ENCODE measurements at places on chromosomes 3 and 15. TPM values are rescaled to one million over a fixed set of nuclear protein-coding genes. Genes with fewer than 3 reads are reported as not detected.

The SNX22 gene
- 7.7 TPM for total RNA-seq

The SLC9A9 gene
- total RNA-seq: 6.8 TPM

The UPK1B gene
- total RNA-seq: 9.0 TPM

The ZBBX gene
- total RNA-seq: not detected

The GOLGA8J gene
- 0.13 TPM for total RNA-seq

The GOLGA6L7 gene
- not detected for total RNA-seq

The CAND2 gene
- 5.0 TPM for total RNA-seq

The SLC51B gene
- total RNA-seq: 6.5 TPM

The TMOD2 gene
- 3.9 TPM for total RNA-seq

The SNURF gene
- total RNA-seq: 12.0 TPM

The THPO gene
- 1.8 TPM for total RNA-seq

The PARP14 gene
- total RNA-seq: 27.7 TPM

The PP2D1 gene
- not detected for total RNA-seq

The SORD gene
- total RNA-seq: 112 TPM

The VILL gene
- 47.0 TPM for total RNA-seq

The TUSC7 gene
- not detected for total RNA-seq

The LRRC28 gene
- total RNA-seq: 63.5 TPM
